NCI-H345 (cell line): ENCODE measurements at places on chromosomes 7 and 10.

- DNase-seq = no peak
Observed at GRCh38 chr7:50307368-50308032, 3.0 kb downstream of the IKZF1 start.

DNA sequence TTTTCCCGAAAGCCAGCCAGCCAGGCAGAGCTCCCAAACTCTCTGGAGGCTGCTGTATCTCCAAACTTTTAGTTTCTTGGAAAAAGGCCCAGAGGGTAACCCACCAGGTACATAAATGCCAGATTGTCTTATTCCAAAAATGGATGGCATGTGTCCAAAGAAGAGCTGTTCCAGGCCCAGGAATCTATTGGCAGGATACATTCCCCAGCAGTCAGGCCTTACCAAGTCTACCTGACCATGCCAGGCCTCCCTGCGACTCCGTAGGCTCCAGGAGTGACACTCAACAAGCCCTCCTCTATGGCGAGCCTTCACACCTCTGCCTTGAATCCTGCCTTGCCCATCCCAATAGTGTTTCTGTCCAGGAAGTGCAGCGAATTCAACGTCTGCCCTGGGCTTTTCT is 95.6 kb downstream of the GRB10 start:
- no peak for DNase-seq

DNA sequence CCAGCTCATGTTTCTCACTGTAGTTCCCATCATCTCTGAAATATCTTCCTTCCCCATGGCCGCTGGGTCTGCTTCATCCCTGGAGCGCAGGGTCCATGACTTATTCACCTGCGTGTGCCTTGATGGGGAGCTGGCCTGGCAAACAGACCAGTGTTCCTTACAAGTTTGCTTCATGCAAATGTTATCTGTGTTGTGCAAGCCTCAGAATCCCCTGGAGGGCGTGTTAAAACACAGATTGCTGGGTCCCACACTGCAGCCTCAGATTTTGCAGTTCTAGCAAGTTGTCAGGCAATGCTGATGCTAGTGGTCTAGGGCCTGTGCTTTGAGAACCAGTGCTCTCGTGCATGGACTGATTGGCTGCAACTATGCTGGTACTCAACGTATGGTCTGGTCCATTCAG is 7.2 kb upstream of the DMBT1 start:
- DNase-seq = no peak

DNA sequence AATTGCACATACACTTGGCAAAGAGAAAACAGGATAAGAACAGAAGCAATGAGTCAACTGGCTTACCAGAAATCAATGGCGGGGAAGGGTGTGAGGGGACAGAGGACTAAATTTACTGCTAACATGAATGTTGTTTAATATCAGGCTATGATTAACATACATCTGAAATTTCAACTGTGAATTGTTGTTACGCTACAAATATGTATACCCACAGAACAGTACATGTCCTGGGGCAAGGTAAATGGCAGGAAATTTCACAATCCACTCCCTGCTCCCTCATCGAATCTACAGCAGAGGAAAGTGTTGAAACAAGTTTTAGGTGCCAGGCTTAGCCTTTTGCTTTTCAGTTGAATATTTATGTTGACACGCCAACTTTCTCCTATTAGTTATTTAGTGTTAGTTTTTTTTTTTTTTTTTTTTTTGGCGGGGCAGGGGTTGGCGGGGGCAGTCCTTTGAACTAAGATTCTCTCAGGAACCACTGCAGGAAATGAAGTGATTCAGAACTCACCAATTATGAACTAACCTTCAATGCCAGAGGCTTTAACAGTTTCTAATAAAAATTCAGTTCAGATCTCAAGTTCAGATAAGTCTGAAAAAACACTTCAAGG is 99.0 kb downstream of the UBE2H start:
- DNase-seq = no peak

DNA sequence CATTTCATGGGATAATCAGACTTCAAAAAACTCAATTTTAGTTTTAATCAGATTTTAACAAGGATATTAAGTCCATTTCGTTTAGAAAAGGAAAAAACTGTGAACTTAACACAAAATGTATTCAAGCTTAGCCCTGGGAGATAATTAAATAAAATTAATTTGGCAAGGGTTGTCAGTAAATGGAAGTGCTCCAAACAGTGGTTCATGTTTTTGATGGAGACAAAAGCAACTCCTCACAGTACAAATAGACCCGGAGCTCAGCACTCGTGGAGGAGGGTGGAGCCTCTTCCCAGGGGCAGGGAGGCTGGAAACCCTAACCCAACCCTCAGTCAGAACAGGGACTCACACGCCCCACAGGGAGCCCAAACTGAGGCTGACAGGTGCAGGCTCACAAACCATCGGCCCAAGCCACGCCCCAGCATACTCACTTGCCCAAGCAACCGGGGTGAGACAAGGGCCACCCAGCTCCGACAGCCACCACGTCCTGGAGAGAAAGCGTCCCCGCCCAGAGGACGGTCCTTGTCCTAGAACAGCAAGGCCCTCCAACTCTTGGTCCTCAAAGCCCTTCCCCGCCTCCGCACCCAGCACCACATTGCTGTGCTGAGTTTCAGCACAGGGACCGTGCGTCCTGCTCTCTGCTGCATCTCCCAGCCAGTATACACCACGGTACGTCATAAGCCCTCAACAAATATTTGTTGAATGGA is 39.8 kb downstream of the MAD1L1 start:
- DNase-seq = peak; percentile 85

DNA sequence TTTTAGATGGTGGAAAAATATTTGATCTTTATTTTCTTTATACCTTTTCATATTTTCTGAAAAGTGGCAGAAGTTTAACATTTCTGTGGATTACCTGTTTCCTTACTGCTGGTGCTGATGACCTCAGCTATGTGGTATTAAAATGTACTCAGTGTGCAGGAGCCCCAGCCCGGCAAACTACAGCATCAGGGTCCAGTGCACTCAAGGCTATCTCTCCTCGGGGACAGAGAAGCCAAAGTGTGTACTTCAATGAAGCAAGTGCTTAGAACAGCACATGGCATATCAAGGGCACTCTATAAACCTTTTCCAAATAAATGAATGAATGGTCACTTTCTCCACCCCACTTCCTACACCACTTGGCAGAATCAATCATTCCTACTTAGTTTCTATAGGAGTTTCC is 111.8 kb downstream of the HIP1 start:
- DNase-seq = no peak

- no peak for DNase-seq
Observed at GRCh38 chr7:1095621-1096155, 7.8 kb downstream of the GPER1 start.

DNA sequence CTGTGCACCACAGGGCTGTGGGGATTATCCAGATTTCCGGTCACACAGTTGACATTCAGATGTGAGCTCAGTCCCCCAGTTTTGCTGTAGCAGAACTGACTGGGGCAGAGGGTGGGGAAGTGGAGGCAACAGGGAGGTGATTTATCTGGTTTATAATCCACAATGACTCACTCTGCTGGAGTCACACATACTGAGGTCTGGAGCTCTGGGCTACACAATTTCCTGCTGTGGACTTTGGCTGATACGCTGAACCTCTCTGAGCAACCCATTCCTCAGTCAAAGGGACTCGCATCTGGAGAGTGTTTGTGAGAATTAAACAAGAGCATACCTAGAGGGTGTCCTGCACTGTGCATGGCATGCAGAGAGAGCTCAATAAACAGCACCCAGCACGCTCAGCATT is 64.8 kb upstream of the PLPP4 start:
- DNase-seq = no peak

DNA sequence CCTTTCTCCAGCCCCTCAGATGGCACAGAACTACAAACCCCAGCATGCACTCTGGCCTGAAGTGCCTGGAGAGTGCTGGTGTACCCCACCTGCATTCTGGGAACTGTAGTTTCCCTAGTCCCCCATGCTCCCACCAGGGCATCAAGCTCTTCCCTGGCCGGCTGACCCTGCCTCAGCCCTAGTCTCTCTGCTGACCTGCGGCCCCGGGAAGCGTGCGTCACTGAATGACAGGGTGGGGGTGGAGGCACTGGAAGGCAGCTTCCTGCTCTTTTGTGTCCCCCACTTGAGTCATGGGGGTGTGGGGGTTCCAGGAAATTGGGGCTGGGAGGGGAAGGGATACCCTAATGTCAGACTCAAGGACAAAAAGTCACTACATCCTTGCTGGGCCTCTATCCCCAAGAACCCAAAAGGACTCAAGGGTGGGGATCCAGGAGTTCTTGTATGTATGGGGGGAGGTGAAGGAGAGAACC is 2.1 kb downstream of the NOS3 start:
- peak; percentile 23 for DNase-seq

GRCh38 chr10:97039538-97040247 is 146.1 kb downstream of the SLIT1 start:
- DNase-seq = no peak

- DNase-seq = no peak
Observed at GRCh38 chr10:58780476-58780875, 267.8 kb downstream of the BICC1 start.

- no peak for DNase-seq
Observed at GRCh38 chr7:2273866-2274265, 31.8 kb downstream of the NUDT1 start.

DNA sequence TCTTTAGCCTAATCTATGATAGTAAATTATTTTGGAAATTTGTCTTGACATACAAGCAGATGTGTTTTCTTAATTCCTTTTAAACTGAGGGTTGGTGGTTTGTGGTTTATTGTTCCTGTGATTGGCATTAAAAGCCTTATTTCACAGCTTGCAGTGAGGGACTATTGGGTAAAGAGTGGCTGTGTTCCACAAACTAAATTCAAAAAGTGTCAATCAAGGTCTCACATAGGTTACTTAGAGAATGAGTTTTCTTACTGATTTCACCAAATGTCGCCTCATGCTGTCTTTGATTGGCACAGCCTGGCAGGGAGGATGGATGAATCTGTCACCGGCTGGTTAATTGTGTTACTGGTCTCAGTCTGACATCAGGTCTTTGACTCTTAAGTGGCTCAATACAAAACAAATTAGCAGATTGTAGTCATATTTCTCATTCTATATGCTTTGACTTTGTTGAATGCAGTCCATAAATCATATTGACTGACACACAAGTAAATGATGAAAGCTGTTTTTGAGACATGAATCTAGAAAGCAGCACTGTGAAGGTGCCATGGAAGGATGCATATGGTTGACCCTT is 66.8 kb upstream of the CYP26C1 start:
- DNase-seq = no peak

- no peak for DNase-seq
Observed at GRCh38 chr7:17502213-17503060, 204.0 kb downstream of the AHR start.

- peak; percentile 15 for DNase-seq
Observed at GRCh38 chr7:83520726-83521125, 128.2 kb downstream of the SEMA3E start.

DNA sequence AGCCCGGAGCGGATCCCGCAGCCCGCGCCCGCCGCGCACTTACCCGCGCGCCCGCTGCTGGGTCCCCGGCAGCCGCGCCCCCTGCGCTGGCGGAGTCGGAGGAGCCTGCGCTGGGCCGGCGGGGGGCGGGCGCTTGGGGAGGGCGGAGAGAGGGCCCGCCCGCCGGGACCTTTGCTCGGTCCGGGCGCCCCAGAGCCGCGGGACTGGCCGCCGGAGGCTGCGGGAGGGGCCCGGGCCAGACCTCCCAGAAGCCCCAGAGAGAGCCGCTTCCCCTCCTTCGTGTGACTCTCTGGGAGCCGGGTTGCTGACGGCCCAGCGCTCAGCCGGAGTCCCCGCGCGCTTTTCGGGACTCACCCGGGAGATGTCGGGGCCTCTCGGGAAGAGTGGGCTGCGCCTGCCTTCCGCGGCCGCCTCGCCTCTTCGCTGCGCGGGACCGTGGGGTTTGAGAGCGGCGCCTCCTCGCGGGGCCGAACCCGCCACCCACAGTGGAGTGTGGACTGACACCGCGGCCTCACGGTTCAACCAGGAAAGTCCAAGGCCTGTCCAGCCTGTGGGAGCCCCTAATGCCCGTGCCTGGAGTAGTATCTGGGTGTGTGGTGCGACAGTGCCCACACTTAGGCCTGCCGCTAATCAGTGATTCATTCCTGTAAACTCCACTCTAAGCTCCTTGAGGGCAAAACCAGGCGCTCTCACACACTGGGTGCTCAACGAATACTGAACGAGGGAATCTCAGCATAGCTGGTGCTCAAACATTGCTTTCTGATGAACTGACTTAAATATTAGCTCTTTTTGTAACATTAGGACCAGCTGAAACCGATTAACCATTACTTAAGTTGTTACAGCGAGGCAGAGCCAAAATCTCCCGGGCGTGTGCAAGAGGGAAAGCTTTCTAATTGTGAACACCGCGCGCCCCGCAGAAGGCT is at the start of gene GSDME:
Gene GSDME, minus strand, starts transcription at position 112 of the 923 bp plus-strand sequence. CDS start 7,690 bp downstream, outside the sequence.
- peak; percentile 57 for DNase-seq

DNA sequence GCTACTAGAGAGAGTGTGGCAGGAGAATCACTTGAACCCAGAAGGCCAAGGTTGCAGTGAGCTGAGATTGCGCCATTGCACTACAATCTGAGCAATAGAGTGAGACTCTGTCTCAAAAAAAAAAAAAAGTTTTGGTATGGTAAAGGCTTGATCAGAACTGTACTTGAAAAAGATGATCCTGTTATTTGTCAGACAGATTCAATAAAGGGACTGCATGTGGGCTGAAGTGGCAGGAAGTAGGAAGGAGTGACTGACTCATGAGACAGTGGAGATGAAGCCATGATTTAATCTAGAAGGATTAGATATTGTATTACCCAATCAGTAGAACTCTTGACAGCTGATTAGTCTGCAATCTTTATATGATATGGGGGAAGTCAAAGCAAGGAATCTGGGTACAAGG is 2.7 kb upstream of the TMEM254 start:
- no peak for DNase-seq

DNA sequence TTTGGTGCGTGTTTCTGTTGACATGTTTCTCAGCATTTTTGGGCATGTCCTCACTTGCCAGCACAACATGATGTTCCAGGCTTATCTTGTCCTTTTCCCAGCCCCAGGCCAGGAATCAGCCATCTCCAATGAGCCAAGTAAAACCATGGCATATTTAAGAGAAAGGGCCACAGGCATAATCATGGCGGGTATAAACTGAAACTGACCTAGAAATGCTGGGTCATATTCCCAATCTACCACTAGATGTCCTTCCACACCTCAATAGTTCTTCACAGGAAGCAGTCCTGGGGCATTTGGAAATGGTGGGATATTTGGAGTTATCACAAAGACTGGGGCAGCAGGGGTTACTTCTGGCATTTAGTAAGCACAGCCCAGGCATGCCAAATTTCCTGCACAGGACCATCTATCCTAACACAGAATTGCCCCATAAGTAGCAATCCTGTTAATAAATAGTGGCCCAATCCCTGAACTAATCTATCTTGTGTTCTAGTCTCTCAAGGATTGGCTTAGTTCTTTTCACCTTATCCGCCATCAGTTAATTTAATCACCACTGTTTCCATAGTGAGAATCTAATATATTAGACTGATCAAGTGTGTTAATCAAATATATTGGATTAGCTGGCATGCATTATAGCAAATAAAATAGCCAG is 101.6 kb downstream of the NPSR1 start:
- peak; percentile 43 for DNase-seq

GRCh38 chr10:64408391-64409183 is 887.4 kb downstream of the REEP3 start:
- DNase-seq = no peak
